Occipital lobe (tissue), 3 donors: ENCODE measurements at places on chromosomes 4 and X. TPM values are rescaled to one million over a fixed set of nuclear protein-coding genes. Genes with fewer than 3 reads are reported as not detected.

GPRIN3 gene
- 31.2 TPM for total RNA-seq

- no peak for DNase-seq
These were observed 3.0 kb upstream of the IL13RA1 start for GRCh38 chrX:118724365-118724764.

XG gene
- not detected for total RNA-seq

ALAS2 gene
- 32.0 TPM for total RNA-seq

- no peak for DNase-seq
These were observed 1.6 kb downstream of the RAB33A start for GRCh38 chrX:130173190-130173895.

HSFX2 gene
- total RNA-seq, result 2.0 TPM

EDA gene
- total RNA-seq, result 5.5 TPM

- no peak for DNase-seq
These were observed 15.4 kb downstream of the NIPAL1 start for GRCh38 chr4:48031802-48032525.

EXOC1L gene
- not detected for total RNA-seq

DNA sequence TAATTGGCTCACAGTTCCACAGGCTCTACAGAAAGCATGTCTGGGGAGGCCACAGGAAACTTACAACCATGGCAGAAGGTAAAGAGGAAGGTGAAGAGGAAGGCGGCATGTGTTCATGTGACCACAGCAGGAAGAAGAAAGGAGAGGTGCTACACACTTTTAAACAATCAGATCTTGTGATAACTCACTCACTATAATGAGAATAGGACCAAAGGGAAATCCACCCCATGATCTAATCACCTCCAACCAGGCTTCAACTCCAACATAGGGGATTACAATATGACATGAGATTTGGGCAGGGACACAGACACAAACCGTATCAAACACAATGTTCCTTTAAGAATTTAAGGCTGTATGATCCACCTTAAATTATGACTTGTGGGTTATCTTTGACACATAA lies 10.5 kb upstream of the PGM2 start:
- DNase-seq, result no peak

- no peak for DNase-seq
These were observed 36.4 kb downstream of the DHX15 start for GRCh38 chr4:24547979-24548378.

DNA sequence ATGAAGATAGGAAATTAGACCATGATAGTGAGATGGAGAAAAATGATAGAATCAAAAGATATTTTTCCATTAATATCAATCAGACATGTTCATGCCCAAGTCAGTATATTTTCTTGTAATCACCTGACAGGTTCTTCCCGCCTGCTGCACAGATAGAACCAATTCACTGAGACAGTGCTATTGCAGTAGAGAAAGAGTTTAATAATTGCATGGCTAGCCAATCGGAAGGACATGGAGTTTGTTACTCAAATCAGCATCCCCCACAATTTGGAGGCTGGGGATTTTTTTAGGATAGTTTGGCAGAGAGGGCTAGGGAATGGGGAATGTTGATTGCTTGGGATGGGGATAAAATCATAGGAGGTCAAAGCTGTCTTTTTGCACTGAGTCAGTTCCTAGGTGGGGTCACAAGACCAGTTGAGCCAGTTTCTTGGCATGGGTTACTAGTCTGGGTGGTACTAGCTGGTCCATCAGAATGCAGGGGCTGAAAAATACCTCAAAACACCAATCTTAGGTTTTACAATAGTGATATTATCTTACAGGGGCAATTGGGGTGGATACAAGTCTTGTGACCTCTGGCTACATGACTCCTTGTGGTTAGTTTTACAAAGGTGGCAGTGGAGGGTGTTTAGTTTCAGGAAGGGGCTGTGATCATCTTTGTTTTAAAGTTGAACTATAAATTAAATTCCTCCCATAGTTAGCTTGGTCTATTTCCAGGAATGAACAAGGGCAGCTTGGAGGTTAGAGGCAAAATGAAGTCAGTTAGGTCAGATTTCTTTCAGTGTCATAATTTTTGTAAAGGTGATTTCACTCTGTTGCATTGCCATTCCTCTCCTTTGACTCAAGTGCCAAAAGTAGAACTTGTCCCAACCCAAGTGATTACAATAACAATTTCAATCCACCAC lies 100.3 kb upstream of the PDE5A start:
- DNase-seq, result no peak

GRCh38 chrX:119121341-119121740 lies 6.3 kb downstream of the KIAA1210 start:
- DNase-seq, result no peak

DNA sequence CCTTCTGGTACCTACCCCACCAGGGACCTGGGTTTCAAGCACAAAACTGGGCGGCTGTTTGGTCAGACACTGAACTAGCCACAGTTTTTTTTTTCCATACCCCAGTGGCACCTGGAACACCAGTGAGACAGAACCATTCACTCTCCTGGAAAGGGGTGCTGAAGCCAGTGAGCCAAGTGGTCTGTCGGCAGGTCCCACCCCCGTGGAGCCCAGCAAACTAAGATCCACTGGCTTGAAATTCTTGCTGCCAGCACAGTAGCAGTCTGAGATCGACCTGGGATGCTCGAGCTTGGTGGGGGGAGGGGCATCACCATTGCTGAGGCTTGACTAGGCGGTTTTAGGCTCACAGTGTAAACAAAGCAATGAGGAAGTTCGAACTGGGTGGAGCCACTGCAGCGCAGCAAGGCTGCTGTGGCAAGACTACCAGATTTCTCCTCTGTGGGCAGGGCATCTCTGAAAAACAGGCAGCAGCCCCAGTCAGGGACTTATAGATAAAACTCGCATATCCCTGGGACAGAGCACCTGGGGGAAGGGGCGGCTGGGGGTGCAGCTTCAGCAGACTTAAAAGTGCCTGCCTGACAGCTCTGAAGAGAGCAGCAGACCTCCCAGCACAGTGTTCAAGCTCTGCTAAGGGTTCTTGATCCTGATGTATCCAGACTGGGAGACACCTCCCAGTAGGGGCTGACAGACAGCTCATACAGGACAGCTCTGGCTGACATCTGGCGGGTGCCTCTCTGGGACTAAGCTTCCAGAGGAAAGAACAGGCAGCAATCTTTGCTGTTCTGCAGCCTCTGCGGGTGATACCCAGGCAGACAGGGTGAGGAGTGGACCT lies 223.0 kb downstream of the COX18 start:
- DNase-seq, result no peak

ZGRF1 gene
- 25.3 TPM for total RNA-seq

DNA sequence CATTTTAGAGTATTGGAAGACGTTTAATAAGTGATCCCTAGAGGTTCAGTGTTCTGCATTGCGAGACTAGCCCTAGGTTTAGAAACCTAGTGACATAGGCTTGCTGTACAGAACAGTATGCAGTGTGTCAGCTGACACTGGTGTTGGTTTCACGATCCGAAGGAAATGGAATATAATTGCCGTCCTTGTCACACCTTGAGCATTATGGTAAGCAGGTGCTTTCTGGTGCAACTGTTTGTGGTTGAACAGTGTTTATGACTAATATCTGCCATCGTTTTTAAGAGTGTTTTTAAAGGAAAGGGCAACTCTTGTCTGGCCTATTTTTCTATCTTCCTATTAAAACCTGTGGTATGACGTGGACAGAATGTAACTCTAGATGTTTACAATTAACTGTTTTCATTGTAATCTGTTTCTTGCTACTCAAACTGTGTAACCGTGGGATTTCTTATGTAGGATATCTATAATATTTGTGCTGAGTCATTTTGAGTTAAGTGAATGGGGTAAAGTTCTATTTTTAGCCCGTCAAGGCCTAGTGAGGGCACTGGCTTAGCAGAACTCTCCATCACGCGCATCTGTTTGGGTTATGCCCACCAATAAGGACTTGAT lies 53.8 kb upstream of the TBC1D14 start:
- DNase-seq, result no peak

KCND1 gene
- 1.1 TPM for total RNA-seq

DNA sequence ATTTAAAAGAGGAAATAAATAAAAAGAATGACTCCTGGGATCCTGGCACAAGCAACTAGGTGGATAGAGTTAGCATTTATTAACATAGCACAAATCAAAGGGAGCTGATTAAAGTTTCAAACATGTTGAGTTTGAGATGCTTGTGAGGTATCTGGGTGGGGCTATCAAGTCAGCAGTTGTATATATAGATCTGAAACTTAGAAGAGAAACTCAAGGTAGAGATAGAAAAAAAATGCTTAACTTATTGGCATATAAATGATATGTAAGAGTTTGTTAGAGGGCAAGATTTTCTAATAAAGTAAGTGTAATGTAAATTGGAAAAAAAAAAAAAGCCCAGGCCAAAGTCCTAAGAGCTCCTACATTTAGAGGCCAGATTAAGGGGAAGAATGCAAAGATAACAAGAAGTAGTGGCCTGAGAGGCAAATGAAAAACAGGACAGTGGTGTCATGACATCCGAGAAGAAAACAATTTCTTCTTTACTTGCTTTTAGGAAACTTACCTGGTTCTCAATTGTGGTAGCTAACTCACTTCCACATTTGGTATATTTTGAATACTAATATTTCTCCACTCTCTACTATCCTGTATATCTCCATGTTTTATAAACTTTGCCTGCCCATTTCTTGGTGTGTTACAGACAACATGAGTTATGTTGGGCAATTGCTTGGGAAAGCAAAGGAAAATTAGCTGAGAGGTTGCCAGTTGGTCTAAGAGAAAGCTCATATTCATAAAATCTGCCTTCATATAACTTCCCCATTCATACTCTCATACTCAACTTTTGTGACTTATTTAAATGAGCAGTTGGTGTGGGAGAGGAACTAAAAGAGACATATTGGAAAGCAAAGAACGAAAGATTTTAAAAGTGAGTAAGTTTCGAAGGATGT lies 169.2 kb downstream of the PARM1 start:
- DNase-seq, result no peak

- no peak for DNase-seq
These were observed 400.6 kb upstream of the MAGEB18 start for GRCh38 chrX:25737540-25737939.

DNA sequence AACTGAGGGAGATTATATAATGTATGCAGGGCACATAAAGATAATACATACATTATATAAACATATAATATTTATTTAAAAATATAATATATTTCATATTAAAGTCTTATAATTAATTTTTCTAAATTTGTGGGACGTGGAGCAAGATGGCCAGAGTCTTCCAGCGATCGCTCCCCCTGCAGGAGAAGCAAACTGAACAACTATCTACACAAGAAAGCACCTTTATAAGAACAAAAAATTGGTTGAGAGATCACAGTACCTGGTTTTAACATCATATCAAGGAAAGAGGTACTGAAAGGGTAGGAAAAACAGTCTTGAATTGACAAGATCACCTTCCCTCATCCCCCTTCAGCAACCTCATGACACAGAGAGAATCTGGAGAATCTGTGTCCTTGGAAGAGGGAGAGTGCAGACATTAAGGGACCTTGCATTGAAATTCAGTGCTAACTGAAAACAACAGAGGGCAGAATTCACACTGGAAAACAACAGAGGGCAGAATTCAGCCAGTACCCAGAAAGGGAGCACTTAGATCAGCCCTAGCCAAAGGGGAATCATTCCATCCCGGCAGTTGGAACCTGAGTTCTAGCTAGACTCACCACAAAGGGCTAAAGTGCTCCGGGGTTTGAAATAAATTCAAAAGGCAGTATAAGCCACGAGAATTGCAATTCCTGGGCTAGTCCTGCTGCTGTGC lies 262.5 kb upstream of the NDST3 start:
- DNase-seq, result no peak

DNA sequence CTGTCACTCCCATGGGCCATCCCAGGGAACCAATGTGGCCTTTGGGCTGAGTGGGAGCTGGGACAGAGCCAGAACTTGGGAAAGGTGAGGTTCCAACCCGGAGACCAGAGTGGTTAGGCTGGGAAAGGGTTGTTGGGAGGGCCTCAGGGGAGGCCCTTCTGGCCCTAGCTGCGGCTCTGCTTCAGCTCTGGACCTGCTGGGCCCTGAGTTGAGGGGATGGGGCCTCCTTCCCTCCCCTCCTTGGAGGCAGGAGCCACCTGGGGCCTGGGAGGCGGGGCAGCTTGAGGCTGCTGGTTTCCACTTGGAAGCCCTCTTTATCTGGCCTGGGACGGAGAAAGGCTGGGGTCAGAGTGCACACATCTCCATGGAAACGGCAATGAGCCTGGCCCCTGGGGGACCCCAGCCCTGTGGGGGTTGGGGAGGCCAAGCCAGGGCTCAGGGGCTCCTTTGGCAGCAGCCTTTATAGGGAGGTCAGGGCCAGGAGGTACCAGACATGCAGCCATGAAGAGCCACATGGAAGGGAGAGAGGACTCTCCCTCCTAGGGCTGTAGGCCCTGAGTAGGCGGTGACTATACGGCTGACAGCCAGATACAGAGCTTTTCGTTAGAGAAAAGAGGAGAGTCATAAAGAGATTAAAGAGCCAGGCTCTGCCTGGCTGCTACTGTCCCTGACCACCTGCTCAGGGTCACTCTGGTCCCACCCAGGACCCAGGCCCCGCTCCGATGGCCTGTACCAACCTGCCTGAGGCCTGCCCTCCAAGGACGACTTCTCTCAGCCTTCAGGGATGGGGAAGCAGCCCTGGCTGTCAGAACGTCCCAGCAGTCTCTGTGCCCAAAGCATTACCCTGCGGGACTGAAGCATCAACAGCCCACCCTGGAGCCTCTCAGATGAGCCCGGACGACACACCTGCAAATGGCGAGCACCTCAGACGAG lies 6.9 kb upstream of the NSD2 start:
- DNase-seq, result no peak

GRCh38 chrX:135434258-135435138 lies 12.8 kb downstream of the SMIM10L2A start:
- no peak for DNase-seq

DNA sequence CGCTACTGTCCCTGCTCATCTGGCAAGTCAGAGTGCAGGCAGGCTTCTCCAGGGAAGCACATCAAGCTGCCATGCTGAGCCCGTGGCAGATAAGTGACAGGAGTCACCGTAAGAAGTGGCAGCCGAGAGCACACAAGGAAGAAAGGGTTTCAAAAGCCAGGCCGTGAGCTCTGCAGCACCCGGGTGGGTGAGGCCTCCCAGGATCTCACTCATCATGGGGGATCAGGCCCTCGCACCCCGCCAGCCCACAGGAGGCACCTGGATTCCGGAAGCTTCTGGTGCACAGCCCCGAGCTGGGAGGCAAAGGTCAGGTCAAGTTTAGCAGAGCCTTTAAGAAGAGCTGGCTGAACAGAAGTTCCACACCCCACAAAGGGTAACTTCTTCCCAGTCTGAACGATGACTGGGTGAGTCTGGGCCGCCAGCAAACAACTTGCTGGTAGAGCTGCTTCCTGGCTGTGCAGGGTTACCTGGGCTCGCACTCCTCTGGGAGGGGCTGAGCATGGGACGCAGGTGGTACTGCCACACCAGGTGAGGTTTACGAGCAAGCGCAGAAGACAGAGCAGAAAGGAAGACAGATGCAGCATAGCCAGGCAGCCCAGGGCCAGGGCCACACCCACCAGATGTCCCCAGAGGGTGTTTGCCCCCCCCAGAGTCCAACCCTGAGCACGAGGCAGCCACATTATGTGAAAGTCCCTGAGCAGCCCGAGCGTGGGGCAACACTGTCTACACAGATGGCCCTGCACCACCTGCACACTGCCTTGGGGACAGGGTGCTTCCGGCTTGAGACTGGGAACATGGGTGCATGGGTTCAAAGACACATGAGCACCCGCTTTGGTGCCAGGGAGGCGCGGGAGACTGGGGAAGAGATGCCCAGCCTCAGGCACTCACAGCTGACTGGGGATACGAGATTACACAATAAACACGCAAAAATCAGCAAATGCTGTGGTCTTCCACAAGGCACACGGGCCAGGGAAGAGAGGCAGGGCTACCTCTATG lies 7.7 kb downstream of the CCNQ start:
- DNase-seq, result no peak
